ENCODE measurements at places on chromosomes 12 and 14. TPM values are rescaled to one million over a fixed set of nuclear protein-coding genes. Genes with fewer than 3 reads are reported as not detected.

CD27 gene
- total RNA-seq: not detected

SLC25A47 gene
- total RNA-seq: not detected

RERG gene
- total RNA-seq: 6.3 TPM

TRPV4 gene
- total RNA-seq: 4.8 TPM

RFX4 gene
- total RNA-seq: not detected
